ENCODE measurements at places on chromosomes 13 and 19.

- DNase-seq: no peak
These were observed 56.5 kb downstream of the CDK8 start for GRCh38 chr13:26310470-26310869.

GRCh38 chr19:10288662-10289166 is 1.0 kb upstream of the ICAM5 start:
- peak; percentile 75 for DNase-seq

- DNase-seq: no peak
These were observed 35.6 kb downstream of the ATP11A start for GRCh38 chr13:112725346-112726015.

DNA sequence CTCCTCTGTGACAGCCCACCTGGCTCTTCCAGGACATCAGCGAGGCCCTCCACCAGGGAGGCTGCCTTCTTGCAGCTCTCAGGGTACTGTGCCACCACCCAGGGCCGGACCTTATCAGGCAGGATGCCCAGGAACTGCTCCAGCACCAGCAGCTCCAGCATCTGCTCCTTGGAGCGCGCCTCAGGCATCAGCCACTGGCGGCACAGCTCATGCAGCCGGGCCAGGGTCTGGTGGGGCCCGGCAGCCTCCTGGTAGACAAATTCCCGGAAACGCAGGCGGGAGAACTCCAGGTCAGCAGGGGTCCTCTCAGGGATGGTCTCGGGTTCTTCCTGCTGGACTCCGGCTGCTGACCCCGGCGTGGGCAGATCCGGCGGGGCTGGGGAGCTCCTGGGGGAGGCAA is 8.2 kb downstream of the ZSCAN18 start:
- no peak for DNase-seq

GRCh38 chr19:58394821-58395219 is 636 bp upstream of the RNF225 start:
- DNase-seq: no peak

DNA sequence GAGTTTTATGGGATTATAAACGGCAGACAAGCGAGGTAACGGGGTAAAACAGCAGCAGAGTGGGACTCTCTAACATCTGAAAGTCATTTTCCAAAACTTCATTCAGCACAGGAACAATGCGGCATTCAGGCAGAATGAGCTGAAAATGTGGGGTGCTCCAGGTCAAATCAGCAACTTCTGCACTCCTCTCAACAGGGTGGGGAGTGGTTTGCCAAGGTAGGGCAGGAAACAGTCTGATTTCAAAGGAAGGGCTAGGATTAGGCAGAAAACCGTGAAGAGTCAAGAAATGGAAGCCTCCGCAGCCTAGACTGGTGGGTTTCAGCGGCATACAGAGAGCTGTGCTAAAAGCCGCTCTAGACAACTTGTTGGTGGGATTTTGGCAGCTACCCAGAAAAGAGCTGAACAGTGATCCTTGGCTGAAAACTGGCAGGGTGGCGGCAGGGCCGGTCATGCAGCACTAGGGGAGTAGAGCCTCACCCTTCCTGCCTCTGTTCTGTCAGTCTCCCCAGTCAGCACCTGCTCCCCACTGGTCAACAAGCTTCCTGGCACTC is 154.2 kb upstream of the KLF12 start:
- DNase-seq: peak; percentile 9

GRCh38 chr19:55809381-55810058 is 22.3 kb downstream of the NLRP11 start:
- peak; percentile 8 for DNase-seq

DNA sequence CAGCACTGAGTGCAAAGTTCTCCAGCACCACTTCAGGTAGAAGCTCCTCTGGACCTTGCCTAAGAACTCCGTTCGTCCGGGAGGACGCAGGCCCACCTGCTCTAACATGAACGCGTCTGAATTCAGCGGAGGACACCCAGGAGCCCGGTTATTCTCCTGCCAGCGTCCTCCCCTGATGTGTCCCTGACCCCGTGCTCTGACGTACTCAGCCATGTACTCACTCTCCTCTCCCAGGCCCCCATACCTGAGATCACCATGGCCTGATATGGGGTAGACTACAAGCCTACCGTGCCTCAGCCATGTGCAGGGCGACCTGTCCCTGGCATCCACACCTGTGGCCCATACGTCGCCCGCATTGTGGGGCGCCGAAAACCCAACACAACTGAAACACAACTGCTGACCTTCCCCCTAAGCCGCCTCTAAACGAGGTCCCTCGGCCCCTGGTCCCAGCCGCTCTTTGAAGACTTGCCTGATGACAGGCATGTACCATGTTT is 744 bp upstream of the ZNF584 start:
- peak; percentile 22 for DNase-seq

GRCh38 chr19:39124136-39124764 is 1.3 kb upstream of the PAK4 start:
- DNase-seq: no peak

GRCh38 chr19:4877753-4878490 is 10.5 kb upstream of the PLIN3 start:
- peak; percentile 38 for DNase-seq

DNA sequence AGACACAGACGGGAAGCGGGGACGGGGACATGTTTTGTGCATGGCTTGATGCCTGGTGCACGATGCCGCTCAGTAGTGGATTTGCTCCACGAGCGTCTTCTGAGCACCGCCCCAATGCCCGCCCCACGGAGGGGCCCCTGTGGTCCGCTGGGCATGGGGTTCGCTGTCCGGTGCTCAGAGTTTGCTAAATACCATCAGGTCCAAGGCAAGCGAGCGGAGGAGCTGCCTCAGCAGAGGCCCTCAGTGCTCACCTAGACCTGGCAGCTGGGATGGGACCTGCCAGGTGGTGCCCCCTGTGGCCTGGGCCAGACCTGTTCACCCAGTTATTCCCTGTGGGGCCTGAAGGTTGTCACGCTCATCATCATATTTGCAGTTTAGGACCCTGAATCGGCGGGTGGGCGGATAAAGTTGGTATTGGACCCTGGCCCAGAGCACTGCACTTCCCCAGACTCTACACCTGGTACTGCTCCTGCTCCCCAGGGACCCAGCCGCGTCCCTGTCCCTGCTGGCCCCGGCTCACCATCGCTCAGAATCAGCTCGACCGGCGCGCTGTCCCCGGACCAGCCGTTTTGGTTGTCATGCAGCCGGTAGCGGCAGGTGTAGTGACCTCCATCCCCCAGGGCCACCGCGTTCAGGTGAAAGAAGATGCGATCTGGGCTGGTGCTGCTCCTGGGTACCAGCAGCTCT is 2.3 kb downstream of the A1BG start:
- DNase-seq: no peak

DNA sequence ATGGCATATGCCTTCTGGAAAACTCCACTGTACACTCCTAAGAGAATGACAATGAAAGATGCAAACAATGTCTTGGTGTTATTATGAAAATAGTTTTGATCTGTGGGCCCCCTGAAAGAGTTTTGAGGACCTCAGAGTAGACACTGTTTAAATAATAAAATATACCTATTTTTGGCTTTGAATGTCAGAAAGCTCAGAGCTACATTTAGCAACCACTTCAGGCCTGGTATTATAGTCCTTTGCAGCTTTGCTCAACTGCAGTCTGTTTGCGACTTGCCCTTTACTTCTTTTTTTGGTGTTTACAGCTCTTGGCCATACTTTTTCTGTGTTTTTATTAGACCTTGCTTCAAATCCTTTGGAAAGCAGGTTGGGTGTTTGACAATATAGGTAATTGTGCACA is 5.8 kb upstream of the UBE2L5 start:
- DNase-seq: no peak

DNA sequence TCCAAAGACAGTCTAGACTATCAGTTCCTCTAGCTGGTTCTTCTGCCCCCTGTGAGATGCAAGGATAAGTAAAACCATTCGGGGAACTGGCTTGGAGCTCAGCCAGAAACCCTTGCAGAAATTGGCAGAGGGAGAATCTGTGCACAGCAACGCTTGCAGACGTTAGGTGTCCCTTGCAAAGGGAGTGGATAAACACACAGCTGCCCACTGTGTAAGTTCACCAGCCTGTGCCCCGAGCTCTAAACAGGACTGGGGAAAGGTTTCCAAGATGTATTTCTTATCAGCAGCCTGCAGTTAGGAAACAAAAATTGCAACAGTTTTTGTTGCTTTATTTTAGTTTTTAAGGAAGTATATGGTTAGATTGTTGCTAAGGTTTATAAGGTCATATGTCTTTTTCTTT is 19.0 kb upstream of the ADGRE1 start:
- no peak for DNase-seq

DNA sequence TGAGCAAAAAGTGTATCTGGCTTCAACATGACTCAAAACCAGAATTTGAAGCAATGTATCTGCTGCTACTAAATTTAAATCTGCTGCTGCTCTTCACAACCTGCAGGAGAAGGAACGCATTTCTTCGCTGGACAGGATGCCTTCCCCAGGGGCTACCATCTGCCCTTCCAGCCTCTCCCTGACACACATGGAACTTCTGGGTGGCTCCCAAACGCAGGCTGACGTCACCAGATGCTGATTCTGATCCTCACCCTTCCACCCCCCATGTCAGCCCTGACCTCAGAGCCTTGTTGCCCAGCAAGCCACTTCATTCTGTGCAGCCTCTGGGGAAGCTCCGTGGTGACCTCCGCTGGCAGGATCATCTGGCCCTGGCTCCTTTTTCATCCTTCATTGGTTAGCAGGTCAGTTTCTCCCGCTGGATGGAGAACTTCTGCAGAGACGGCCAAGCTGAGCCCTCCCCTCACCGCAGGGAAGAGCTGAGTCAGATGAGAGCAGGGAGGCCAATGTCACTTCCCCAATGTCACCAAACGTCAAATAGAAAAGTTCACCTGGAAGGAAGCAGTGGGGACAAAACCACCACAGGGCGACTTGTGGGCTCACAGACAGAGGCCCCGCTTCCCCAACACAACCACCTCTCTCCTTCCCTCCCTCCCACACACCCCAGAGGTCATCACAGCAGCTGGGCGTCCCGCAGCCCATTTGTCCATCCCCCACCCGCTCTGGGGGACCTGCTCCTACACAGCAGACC is 14.0 kb upstream of the RAB20 start:
- peak; percentile 34 for DNase-seq

DNA sequence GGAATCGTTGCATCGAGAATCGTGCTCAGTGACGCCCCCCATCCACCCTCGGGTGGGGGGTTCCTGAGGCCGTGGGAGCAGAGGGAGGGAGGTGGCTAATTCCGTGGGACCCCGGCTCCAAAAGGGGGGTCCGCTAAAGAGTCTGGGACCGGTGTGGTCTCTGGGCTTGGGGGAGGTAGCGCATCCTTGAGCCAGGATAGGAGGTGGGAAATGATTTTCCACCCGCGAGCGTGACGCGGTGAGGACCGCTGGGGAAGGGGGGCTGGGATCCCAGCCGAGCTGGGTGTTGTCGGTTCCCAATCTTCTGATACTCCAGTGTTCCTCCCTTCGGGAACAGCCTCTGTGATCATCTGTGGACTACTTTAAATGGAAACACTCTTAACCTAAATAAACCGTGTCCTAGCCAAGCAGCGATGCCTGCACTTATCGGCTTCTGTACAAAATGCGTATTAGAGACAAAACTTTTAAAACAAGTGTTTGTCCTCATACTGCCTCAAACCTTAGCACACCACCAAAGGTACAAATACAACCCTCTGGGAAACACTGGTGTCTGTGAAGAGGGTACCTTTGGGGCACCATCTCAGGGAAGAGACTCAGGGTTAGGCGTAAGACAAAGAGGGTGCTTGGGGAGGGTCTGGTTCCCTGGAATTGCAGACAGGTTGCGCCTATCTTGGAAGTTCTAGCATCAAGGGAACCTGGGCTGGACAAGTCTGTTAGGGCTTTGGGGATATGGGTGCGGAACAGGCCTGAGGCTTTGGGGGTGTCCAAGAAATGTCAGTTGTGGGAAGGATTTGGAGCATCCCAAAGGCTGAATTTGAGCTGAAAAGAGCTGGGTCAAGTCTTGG is 16.0 kb downstream of the KCNC3 start:
- no peak for DNase-seq

GRCh38 chr19:10010247-10010691 is at the start of gene COL5A3:
Gene COL5A3, minus strand, starts transcription at chr19:10010504. Its CDS starts 119 bp downstream, at chr19:10010385.
- DNase-seq: peak; percentile 48

GRCh38 chr19:30647891-30648720 is 275.9 kb downstream of the ZNF536 start:
- no peak for DNase-seq

- DNase-seq: no peak
These were observed 17.7 kb upstream of the SEMA6B start for GRCh38 chr19:4577020-4577782.

DNA sequence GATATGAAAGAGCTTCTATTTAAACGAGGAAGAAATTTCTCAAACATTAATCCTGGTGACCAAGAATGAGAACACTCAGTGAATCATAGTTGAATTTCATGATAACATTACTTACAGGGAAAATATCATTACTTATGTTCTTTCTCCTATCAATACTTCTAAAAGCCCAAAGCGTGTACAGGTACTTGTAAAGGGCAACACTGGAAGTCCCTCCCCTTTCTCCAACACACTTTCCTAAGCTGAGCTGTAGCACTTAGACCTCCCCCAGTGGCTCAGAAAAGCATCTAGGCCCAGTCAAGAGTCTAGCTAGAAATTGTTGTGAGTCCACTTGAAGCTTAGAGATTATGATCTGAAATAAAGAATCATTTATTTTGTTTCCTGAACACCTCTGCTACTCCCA is 150.7 kb downstream of the ABCC4 start:
- no peak for DNase-seq

DNA sequence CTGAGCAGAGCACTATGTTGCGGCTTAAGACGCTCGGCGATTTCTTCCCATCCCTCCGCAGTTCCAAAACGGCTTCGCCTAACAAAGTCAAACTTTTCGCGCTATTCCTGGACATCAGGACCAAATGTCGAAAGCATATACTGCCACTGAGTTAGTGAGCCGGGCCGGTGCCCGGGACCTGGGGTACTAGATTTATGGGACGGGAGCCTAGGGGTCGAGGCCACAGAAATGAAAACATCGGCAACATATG is 699 bp downstream of the RCBTB2 start:
- DNase-seq: no peak

DNA sequence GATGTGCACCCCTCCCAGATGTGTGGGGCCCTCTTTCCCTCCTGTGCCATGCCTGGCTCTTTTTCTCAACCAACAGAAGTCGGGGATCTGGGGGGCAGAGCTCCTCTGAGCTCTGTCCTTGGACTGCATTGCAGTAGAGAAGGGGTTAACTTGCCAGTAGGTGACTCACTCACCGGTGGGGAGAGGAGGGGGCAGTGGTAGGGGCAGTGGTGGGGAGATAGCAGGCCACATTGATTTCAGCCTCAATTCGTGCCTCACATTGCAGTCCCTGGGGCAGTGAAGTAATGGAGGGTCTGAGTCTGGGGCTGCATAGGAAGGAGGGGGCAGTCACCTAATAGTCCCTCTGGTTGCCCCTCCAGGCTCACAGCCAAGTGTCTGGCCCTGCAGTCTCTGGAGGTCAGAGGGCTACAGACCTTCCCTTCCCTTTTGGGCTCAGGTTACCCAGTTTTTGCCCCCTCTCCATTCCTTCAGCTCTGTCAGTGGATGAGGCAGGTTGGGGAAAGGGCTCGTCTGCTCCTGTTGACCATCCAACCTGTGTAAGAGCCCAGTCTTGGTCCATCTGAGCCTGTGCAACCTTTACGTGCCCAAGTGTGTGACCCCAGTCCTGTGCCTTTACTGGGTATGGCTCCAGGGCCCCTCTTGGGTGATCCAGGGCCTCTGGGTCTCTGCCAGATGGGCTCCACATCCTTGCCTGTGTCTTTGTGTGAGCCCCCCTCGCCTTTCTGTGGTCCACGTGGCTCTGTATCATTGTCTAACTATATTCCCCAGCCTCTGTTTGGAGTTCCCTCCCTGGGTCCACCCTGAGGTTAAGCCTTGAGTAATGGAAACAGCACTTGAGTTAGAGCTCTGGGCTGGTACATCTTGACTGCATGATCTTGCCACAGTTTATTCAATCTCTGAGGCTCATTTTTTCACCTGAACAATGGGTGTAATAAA is 13.0 kb downstream of the CIC start:
- no peak for DNase-seq

- no peak for DNase-seq
These were observed 135.3 kb upstream of the SLITRK5 start for GRCh38 chr13:87535911-87536310.
